ENCODE measurements at places on chromosomes 1 and 21.

DNA sequence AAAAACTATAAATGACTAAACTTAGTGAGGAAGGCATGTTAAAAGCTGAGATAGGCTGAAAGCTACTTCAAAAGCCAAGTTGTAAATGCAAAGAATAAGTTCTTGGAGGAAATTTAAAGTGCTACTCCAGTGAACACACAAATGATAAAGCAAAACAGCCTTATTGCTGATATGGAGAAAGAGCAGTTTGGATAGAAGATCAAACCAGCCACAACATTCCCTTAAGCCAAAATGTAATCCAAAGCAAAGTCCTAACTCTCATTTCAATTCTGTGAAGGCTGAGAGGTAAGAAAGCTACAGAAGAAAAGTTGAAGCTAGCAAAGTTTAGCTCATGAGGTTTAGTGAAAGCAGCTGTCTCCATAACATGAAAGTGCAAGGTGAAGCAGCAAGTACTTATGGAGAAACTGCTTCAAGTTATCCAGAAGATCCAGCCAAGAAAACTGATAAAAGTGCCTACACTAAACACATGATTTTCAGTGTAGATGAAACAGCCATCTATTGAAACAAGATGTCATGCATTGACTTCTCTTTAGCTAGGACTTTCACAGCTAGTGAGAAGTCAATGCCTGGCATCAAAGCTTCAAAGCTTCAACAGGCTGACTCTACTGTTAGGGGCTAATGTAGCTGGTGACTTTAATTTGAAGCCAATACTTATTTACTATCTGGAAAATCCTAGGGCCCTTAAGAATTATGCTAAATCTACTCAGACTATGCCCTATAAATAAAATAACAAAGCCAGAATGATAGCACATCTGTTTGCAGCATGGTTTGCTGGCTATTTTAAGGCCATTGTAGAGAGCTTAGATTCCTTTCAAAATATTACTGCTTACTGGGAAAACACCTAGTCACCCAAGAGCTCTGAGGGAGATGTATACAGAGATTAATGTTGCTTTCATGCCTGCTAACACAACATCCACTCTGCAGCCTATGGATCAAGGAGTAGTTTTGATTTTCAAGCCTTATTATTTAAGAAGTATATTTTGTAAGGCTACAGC, 188.6 kb downstream of the EIF4G3 start:
- no peak for DNase-seq

GRCh38 chr1:103122983-103123720, 14.8 kb upstream of the COL11A1 start:
- no peak for DNase-seq

GRCh38 chr1:203915811-203916210, 54.4 kb downstream of the SNRPE start:
- no peak for DNase-seq

- DNase-seq = no peak
These were observed 39.8 kb downstream of the ZNF691 start for GRCh38 chr1:42886046-42886739.

GRCh38 chr1:8167936-8168335, 141.8 kb upstream of the ERRFI1 start:
- no peak for DNase-seq

DNA sequence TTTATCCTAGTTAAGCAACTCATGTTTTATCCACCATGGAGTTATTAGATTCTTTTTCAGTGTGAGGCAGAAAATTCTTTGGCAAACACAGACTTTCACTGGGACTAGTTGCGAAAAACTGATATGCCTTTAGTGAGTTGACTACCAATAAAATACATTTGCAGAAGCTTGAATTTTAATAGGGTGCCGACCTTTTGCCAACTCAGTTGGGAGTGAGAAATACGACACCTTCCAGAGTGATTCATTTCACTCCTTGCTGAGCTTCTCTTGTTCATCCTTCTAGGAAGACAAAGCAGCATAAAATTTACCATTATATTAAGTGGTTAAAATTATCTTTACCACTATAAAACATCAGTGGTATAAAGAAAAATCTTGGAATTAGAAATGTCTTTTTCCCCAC, 1.2 kb upstream of the KRTAP23-1 start:
- DNase-seq = no peak

DNA sequence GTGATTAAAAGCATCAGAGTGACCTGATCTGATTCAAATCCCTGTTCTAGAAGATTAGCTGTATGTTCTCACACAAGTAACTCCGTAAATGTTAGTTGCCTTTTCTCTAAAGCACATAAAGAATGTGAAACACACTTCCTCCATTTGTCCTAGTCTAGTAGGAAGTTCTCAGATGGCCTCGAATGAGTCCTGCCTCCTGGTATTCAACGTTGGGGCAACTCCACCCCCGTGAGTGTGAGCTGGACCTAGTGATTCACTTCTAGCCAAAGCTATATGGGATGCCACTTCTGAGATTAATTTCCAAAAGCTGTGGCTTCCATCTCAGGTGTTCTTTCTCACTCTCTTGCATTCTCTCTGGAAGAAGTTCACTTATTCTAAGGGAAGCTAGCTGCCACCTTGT, 267.6 kb downstream of the GPATCH2 start:
- DNase-seq = no peak

DNA sequence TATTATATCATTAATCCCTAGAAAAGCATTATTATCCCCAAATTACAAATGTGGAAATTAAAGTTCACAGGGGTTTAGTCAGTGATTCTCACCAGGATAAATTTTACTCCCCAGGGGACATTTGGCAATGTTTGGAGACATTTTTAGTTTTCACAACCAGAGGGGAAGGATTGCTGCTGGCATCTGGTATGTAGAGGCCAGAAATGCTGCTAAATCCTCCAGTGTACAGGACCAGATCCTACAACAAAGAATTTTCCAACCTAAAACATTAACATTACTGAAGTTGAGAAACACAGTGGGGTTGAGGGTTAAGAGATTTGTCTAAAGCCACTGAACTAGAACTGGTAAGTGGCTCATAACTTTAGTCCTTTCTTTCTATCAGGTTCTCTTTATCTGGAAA, 162.0 kb upstream of the SYT6 start:
- DNase-seq = no peak

GRCh38 chr1:246860401-246860800, 71.3 kb downstream of the AHCTF1 start:
- no peak for DNase-seq

DNA sequence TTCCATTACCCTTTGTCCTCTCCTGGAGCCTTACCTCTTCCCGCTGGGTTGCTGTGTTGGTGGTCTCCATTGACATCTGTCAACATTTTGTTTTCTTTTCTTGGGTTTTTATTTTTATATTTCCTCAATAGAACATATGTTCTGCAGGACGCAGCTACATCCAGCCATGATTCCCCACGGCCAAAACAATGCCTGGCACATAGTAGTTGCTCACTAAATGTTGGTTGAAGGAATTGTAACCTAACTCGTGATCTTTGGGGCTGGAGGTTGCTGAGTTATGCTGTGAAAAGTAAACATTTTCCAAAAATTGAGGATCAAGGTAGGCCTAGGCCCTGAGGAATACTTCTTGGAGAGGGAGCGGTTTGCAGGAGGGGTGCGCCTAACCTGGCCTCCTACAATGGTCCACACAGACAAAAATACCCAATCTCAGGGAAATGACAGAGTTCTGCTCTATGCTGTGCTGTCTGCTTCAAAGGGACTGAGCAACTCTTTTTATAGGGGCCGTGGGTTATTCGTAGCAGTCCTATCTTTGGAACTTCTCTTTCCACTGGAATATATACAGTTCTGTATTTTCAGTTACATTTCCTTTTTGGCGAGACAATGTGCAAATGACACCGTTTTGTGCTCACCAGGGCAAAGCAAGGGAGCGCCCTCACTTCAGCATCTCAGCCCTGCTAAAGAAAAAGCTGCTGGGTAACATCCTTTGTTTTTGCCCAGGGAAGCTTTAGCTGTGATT, 1.4 kb downstream of the PDPN start:
- DNase-seq = no peak

- DNase-seq = no peak
These were observed 165.7 kb downstream of the SLC45A1 start for GRCh38 chr1:8483586-8483985.

GRCh38 chr1:15261155-15262002, 14.4 kb downstream of the FHAD1 start:
- DNase-seq = no peak

- DNase-seq = no peak
These were observed 4.4 kb downstream of the TACSTD2 start for GRCh38 chr1:58572690-58573089.

DNA sequence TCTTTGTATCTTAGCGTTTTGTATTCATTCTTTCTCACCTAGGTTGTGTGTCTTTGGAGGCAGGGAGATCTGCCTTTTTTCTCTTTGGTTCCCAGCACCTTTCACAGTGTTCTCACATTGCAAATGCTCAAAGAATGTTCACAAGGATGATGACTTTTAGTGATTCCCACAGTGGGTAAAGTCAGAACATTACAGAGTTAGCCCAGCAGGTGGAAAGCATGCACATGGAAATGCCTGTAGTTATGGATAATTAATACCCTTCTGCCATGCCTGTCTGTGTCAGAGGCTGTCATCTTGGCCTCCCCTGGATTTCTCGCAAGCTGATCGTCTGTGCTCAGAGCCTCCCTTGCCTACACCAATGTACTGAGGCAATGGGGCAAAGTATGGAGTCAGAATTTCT, 458.9 kb downstream of the LMO4 start:
- no peak for DNase-seq

- DNase-seq = peak; percentile 60
These were observed 41.8 kb upstream of the PWP2 start for GRCh38 chr21:44065428-44065827.

DNA sequence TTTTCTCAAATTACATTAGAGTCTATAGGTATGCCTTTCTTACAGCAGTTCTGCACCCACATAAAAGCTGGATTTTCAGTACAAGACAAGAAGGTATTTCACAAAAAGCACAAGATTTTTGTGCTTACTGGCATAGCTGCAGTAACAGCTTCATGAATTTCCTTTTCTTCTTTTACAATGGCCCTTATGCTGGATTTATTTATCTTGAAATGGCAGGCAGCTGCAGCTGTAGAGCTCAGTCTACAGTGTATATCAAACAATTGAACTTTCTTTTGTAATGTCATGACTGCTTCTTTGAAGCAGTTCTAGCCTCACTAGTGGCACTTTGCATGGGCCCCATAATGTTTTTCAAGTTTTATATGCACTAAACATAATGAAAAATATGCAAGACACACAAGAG, 510.2 kb downstream of the KCNT2 start:
- DNase-seq = no peak

DNA sequence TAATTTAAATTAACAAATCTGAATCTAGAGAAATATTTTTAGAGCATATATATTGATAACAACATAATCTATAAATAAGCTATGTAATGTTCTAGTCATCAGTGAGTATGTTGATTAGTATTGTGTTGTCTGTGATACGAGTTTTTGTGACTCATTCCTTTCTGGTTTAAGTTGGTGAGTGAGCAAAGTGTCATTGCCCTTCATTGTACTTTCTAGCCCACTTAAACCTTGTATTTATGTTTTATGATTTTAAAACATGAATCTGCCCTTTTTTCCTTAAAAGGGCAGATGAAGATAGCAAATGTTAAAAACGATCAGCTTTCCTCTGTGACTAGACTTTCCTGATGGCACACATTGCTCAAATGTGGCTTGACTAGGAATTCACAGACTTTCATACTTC, 38.5 kb downstream of the MACO1 start:
- no peak for DNase-seq

GRCh38 chr1:17551755-17552234, 12.3 kb downstream of the ARHGEF10L start:
- no peak for DNase-seq

DNA sequence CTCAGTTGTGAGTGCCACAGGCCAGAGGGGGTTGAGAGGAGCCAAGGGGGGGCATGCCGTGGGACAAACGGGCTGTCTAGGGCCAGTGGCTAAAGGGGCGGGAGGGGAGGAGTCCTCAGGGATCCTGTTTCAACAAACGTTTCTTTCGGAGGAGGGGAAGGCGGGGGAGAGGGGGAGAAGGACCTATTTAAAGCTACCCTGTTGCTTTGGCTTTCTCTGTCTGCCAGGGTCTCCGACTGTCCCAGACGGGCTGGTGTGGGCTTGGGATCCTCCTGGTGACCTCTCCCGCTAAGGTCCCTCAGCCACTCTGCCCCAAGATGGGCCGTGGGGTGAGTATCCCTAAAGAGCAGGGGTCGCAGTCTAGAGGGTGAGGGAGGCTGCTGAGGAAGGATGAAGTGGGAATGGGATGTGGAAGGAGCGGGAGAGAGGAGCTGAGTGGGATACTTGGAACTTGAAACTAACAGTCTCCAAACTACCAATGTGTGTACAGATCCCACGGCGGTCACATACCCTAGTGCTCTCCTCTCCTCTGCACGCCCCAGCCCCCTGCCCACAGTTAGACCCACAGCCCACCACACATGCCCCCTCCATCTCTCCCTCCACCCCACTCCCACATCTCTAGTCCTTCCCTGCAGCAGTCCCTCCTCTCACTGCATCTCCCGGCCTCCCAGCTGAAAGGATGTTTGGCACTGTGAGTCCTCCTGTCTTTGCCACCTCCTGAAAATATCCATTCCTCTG, at the start of gene ATP1A2:
Gene ATP1A2 (plus strand): TSS at position 215 of the 738 bp plus-strand sequence. CDS start 103 bp downstream, at position 318.
- DNase-seq = no peak

Data from GM20000 (cell line).